Spinal cord (tissue), 10 donors: ENCODE measurements at places on chromosomes 7 and 10. TPM values are rescaled to one million over a fixed set of nuclear protein-coding genes. Genes with fewer than 3 reads are reported as not detected.

The PRSS1 gene
- 0.89 TPM for polyA plus RNA-seq

The ITGA8 gene
- 5.2 TPM for polyA plus RNA-seq

The PLEKHS1 gene
- 0.08 TPM for polyA plus RNA-seq

- H3K36me3 ChIP-seq: no peaks in the 10 kb centered on the region
Measured at GRCh38 chr7:40199076-40199802, 64.4 kb downstream of the SUGCT start.

GRCh38 chr10:19791032-19791431, 25.2 kb upstream of the PLXDC2 start:
- no peaks in the 10 kb centered on the region for H3K4me1 ChIP-seq
- DNase-seq: no peak
- no peak overlapping the region for H3K4me3 ChIP-seq
- H3K27me3 ChIP-seq: no peaks in the 10 kb centered on the region

DNA sequence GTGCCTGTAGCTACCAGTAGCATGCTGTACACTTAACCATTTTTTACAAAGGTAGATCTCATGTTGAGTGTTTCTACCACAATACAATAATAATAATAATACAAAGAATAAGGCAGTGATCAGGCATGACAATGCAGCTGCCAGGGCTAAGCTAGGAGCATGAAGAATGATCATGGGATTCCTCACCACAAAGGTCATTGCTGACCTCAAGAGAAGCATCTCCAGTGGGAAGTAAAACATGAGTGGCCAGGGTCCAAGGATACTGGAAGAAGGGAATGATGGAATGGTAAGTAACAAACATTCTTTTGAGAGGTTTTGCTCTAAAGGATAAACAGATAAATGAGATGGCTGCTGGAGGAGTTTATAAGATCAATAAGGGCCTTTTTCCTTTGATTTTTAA, 591.1 kb downstream of the TNS3 start:
- no peaks in the 10 kb centered on the region for H3K4me1 ChIP-seq
- no peak for DNase-seq
- no peaks in the 10 kb centered on the region for H3K27me3 ChIP-seq

DNA sequence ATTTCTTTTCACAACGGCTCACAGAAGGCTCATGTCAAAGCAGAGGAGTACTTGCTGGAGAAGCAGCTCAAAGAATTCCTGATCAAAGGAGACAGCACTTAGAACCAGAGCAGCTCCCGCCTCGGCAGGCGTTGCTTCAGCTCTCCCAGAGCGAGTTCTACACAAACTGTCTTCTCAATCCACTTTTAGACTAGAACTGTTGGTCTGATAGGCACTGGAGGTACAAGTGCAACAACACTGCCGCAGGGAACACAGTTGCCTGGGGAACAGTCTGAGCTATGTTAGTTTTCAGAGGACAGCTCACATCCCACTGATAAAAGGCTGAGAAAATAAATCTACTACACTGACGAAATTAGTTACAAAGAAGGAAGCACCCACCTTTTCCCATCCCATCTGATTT, 35.4 kb downstream of the CYTH3 start:
- no peaks in the 10 kb centered on the region for H3K4me1 ChIP-seq
- no peak for DNase-seq
- H3K36me3 ChIP-seq: no peaks in the 10 kb centered on the region
- no peaks in the 10 kb centered on the region for H3K27me3 ChIP-seq
- no peak overlapping the region for H3K27ac ChIP-seq

GRCh38 chr10:132617737-132618052, 80.1 kb downstream of the INPP5A start:
- H3K27ac ChIP-seq: no peak overlapping the region
- no peak for DNase-seq
- peaks cover 26% of the 10 kb centered on the region for H3K36me3 ChIP-seq
